ENCODE measurements at places on chromosomes 5 and 9.
A peak's percentile ranks its signal among the peaks of the same experiment; 100 is the strongest.

GRCh38 chr9:121399883-121400607, 30.0 kb upstream of the STOM start:
- peak; percentile 85 for DNase-seq

DNA sequence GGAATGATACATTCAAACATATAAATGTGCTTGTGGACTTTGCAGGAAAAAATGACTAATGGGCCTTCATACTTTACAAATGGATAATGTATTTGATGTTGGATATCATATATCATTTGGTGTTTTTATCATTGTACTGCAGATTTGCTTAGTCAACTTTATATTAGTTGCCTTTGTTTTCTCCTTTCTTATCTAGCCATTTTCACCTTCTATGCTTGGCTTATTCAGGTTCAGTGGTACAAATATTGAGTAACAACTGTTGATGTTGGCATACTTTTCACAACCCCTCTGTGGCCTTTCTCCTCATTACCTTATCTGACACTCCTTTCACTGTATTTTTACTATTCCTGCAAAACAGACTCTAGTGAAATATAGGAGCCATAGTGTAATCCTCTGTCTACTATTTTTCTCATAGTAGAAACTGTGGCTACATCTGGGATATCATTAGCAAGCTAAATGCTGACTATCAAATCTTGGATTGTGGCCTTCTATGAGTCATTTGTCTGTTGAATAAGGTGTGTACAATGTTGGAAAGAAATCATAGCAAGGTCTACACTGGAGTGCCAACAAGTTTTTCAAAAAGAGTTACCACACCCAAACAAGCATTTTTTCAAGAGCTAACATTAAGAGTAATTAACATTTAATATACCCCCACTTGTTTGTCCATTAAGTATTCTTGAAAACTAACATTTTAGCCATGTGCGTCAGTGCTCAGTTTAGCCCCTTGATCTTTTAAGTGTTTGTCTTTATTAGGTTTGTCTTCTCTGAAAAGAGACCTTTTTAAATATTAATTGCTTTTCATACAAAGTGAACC, 330.1 kb downstream of the ADGRV1 start:
- DNase-seq, result peak; percentile 79

DNA sequence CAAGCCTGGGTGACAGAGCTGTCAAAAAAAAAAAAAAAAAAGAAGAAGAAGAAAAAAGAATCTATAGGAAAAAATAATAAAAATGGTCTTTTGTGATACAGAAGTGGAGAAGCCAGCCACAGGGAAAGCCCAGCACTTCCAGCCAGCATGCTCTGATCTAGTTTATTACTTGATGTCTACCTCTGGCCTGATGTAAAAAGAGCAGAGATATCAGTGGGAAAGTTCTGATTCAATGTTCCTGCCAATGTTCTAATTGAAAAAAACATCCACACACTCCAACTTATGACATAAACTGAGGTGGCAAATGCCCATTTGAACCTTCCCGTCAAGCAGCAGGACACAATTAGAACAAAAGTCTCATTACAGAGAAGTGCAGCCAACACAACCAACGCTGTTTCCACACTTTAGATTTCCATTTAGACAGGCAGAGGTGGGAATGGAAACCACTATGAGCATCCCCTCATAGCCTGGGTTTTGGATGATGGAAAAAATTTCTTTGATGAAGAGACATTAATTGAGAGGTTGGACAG, 5.7 kb downstream of the RBM18 start:
- DNase-seq, result no peak

- no peak for DNase-seq
Measured at GRCh38 chr5:151002681-151003502, 17.5 kb upstream of the GPX3 start.

DNA sequence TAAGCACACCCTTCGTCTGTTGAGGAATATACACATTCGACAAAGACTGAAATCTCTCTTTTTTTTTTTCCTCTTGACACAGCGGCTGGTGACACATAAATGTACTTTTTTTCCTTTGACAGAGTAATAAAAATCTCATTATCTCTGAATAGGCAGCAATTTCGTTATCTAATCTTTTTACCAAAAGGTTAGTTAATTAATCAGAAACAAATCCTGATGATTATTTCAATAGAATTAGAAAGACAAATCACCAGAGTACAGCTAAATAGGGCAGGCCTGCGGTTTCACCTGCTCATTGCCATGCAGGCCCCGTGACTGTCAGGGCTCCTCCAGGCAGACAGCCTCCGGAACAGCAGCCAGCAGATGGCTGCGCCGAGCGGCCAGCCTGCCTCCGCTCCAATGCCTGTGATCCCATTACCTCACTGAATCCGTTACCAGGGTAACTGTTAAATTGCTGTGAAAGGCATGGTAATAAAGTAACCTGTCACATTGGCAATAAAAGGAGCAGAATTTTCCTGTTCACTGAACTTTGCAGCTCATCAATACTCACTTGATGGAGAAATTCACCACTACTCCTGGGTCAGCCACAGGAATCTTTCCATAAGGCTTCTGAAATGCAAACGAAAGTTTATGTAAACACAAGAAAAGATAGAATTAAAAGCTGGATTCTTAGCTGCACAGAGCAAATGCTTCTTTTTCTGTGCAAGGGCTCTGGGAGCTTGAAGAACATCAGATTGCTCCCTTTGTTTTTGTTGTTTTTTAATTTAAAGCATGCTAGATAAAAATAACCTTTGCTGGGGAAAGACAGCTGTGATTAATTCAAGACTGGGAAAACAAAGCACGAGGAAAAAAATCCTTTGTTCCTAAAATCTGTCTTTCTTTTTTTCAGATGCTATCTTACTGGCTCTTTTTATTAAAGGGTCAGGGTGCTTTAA, 666.4 kb upstream of the ZNF608 start:
- peak; percentile 86 for DNase-seq

DNA sequence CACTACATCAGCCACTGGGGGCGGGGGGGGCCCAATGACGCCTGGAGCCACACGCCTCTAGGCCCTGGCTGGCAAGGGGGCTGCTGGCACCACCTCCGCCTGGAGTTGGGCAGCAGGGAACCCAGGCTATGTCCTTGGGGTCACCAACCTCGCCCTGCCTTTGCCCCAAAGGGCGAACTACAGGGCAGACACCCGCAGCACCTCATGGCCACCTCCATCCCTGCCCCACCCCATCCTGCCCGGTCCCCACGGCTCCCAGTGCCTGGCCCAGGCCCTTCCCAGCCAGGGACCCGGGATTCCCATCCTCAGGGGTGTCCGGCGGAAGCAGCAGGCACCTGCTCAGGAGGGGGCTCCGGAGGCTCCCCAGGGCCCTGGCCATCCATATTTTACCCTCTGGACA, 37.0 kb downstream of the NACC2 start:
- no peak for DNase-seq

DNA sequence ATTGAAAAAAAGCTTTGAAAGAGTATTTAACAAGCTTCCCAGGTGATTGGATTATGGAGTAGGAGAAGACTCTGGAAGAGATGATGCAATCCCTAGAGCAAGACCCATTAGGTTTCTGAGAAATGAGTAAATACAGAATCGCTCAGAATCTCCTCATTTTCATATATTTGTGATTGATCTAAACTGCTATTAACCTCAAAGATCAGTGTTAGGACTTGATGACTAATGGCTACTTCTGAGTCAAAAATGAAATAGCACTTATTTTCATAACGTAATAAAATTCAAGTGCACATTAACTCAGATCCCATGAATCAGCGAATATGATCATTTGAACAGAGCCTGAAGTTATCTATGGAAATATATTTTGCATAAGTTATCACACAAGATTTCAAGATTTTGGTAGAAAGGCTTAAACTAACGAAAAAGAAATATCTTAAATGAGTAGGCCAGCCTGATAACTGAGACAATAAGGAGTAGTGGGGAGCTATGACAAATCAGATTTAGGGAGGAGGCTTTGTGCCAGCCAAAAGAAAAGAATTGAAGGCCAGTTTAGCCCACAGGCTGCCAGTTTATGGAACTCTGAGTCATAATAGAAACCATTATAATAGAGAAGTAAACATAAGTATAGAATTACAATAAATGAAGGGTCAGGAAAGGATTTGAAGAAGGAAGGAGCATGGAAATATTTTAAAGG, 106.7 kb upstream of the OSMR start:
- DNase-seq, result peak; percentile 49

- DNase-seq, result peak; percentile 16
Measured at GRCh38 chr9:89732295-89732938, 127.6 kb downstream of the GADD45G start.
